ENCODE measurements at places on chromosomes 6 and 20. TPM values are rescaled to one million over a fixed set of nuclear protein-coding genes. Genes with fewer than 3 reads are reported as not detected.
A peak's percentile ranks its signal among the peaks of the same experiment; 100 is the strongest.

DNA sequence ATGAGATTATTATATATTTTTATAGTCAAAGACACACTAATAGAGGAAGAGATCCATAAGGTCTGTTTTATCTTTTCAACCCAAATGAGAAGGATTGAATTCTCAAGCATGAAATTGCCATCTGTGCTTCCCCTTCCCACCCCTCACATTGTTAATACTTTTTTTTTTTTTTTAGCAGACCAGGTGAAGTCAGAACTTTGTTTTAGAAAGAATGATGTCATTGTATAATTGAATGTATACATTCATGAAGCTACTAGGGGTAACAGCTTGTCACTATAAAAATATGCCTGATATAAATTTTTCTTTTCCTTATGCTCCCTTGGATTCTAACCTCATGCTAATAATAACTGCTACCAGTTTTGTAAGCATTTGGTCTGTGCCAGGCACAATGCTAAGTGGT lies 88.9 kb downstream of the TFAP2B start:
- H3K27me3 ChIP-seq, result no peaks in the 10 kb centered on the region
- no peaks in the 10 kb centered on the region for H3K4me1 ChIP-seq
- DNase-seq, result no peak
- H3K4me3 ChIP-seq, result no peak overlapping the region
- no peaks in the 10 kb centered on the region for H3K36me3 ChIP-seq
- no peak overlapping the region for H3K27ac ChIP-seq

The ARMC2 gene
- total RNA-seq, result 12.3 TPM

DNA sequence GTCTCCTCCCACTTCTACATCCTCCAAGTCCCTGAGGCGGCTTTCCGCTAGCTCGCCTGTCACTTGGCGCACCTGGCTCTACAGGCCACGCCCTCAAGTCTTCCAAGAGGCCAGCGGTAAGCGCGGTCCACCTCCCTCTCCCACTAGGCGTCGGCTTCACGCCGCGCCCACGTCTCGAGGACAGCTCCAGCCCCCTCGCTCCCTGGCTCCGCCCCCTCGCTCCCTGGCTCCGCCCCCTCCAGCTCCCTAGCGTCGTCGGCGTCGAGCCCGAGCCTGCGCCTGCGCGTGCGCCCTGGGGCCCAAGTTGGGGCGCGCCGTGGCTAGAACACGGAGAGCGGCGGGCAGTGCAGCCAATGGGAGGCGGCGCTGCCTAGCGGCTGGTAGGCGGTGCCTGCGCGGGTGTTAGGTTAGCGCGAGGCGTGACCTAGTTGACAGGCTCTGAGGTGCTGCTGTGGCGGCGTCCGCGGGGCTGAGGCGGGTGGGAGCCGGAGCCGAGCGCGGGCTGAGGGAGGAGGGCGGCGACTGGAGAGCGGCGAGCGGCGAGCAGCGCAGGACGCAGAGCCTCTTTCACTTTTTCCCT lies at the start of gene MACROD2:
Gene MACROD2, plus strand, starts transcription at position 431 of the 580 bp plus-strand sequence.
- H3K27me3 ChIP-seq, result no peaks in the 10 kb centered on the region
- peak within 1 kb of the TSS; percentile 83 for H3K4me3 ChIP-seq
- peak; percentile 92 for DNase-seq
- no peak within 1 kb of the TSS for H3K27ac ChIP-seq
- no peaks in the 10 kb centered on the region for H3K36me3 ChIP-seq

- DNase-seq, result peak; percentile 70
- H3K27me3 ChIP-seq, result no peaks in the 10 kb centered on the region
- no peak overlapping the region for H3K4me3 ChIP-seq
- H3K4me1 ChIP-seq, result no peaks in the 10 kb centered on the region
- H3K27ac ChIP-seq, result no peak overlapping the region
Measured at GRCh38 chr6:42118162-42119001, 24.0 kb downstream of the C6orf132 start.

DNA sequence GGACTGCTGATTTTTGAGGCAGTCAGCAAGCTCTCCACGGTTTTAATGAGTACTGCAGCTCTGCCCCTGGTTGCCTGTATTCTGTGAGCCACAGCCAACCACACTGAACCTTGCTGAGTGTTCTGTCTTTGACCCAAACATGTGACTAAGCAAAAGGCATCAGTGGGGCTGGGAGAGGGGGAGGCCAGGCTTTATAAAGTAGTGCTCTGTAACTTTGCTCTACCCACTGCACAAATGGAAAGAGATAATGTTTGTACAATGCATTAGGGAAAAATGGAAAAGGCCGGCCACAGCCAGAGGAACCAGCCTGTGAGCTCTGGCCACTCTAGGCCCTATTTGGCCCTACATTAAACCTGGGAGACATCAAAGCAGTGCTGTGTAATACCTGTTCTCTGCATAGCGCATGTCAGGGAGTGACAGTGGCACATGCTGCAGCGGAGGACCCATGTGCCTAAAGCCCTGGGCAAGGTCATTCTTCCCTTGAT lies 22.0 kb downstream of the KLHL31 start:
- H3K4me1 ChIP-seq, result no peaks in the 10 kb centered on the region
- no peak overlapping the region for H3K4me3 ChIP-seq
- no peak overlapping the region for H3K27ac ChIP-seq
- H3K27me3 ChIP-seq, result no peaks in the 10 kb centered on the region
- DNase-seq, result no peak

GRCh38 chr20:16241911-16242310 lies 331.3 kb downstream of the KIF16B start:
- no peak overlapping the region for H3K4me3 ChIP-seq
- DNase-seq, result no peak
- H3K27ac ChIP-seq, result no peak overlapping the region
- H3K36me3 ChIP-seq, result no peaks in the 10 kb centered on the region

All from aorta (tissue), 5 donors.